Non-pigmented ciliary epithelial cell (primary cell): ENCODE measurements at places on chromosomes 13 and 19.

- DNase-seq: no peak
These were observed 156.2 kb downstream of the STK24 start for GRCh38 chr13:98420554-98421175.

- DNase-seq: no peak
These were observed 1.5 kb downstream of the C3 start for GRCh38 chr19:6718741-6719539.

DNA sequence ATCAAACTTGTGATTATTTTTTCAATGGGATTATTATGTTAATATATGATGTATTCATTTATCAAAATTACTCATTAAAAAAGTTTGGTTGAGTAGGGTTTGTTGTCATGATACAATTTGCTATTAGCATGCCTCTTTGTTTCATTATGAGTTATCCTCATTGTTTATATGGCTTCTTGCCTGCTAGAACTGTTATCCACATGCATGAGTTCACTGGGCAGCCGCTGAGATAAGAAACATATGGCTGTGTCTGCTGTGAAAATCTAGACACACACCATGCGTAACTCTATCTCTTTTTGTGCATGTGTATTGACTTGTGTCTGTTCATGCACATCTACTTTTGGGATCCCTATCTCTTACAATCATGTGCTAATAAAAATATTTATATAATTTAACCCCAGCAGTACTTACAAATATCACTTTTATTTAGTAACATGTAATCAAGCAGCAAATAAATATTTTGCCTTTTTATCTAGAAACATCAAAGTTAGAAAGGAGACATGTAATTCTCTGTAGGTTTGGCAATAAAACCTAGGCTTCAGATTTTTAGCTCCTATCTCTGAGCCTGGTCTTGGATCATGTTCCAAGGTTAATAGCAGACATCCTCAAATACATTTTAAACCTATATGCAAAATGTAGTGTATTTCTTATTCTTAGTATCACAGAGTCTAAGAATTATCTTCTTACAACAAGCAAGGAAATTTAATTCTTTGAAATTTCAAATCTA is 11.2 kb upstream of the KLF12 start:
- DNase-seq: no peak

GRCh38 chr13:59024434-59024833 is 1139.3 kb downstream of the DIAPH3 start:
- DNase-seq: no peak

GRCh38 chr13:113005076-113005865 is 36.3 kb downstream of the MCF2L start:
- DNase-seq: no peak

GRCh38 chr19:20278342-20278741 is 111.3 kb downstream of the ZNF486 start:
- no peak for DNase-seq

- DNase-seq: no peak
These were observed 5.0 kb upstream of the ZNF765 start for GRCh38 chr19:53389978-53390377.

DNA sequence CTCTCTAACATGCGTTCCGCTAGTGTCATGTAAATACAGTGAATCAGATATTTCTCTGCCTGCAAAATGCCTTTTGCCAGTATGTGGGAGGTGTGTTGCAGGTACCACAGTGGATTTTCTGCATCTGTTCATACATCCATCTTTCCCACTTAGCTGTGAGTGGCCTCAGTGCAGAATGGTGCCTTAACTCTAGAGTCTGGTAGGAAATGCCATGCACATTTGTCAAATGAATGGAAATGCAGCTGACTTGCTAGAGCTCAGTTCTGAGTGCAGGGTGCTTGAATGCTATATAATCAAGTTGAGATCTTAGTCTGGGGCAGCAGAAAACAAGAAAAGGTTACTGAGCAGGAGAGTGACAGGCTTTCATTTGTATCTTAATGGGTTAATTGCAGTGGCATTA is 68.2 kb downstream of the LRCH1 start:
- no peak for DNase-seq

DNA sequence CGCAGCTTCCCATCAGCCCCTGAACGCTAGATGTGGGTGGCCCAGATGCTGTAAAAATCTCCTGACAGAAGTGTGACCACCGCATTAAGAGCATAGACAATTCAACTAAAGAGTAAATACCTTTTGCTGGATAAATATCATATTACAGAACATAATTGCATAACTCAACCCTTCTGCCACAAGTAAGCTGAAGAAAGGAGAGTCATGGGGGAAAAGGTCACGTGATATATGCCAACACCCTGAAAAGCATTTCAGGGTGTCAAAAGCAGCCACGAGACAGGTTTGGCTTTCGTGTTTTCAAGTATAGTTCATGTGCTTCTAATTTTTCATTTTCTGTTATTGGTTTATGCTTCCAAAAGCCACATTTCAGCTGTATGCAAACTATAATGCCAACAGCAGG is 71.3 kb downstream of the LHFPL6 start:
- DNase-seq: no peak
